NCI-H774 (cell line): ENCODE measurements at places on chromosomes 12 and 14.

DNA sequence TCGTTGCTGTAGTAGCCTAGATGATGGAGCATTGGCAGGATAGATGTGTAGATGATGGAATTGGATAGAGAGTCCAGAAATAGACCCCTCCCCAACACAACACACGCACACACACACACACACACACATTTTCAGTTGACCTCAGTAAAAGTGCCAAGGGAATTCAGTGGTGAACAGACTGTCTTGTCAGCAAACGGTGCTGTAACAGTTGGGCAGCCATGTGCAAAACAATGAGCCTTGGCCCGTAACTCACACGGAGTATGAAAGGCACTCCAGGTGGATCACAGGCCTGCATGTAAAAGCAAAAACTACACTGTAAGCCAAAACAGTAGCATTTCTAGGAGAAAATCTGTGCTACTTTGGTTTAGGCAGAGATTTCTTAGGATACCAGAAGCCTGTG lies 87.8 kb downstream of the DDX51 start:
- DNase-seq, result no peak

GRCh38 chr12:44889926-44890325 lies 13.8 kb upstream of the NELL2 start:
- DNase-seq, result no peak

- DNase-seq, result peak; percentile 77
These were observed 5.0 kb upstream of the BAZ2A start for GRCh38 chr12:56634837-56635791.

GRCh38 chr14:105940534-105941225 lies 414.3 kb downstream of the TMEM121 start:
- DNase-seq, result no peak

GRCh38 chr12:127293507-127294310 lies 973.3 kb upstream of the TMEM132C start:
- peak; percentile 47 for DNase-seq

DNA sequence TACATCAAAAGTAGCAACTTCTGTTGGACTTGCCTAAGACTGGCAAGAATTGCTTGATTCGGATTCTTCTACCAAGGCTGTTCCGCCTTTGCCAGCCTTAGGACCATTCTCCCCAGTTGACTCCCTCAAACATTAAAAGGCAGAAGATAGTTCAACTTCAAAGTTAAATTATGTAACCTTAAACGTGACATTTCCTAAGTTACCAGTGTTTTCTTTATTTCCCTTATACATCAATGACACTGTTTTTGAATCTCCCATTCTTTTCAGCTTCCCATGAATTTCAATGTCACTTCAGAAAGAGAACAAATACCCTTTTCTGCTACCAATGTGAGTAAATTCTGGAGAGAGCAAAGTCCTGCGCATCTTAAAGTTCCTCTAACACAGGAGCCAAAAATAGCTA lies 25.2 kb downstream of the CAPRIN2 start:
- no peak for DNase-seq

GRCh38 chr12:124527861-124528561 lies 39.4 kb downstream of the NCOR2 start:
- no peak for DNase-seq
